Left ventricle myocardium superior (tissue), 1 donor: ENCODE measurements at places on chromosomes 5 and 9. TPM values are rescaled to one million over a fixed set of nuclear protein-coding genes. Genes with fewer than 3 reads are reported as not detected.

DNA sequence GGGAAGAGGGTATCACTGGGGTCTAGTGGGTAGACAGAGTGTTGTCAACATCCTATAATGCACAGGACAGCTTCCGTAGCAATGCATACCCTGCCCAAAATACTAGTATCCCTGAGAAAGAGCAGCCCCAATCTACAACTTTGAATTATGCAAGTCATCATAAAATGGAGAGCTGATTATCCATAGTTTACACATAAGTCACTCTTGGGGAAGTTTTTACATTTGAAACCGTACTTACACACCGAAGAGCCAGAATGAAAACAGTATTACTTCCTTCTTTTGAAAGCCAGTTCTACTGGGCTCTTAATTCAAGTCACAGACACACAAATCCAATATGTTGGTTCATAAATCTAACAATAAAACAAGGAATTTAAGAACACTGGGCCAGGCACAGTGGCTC, 21.6 kb downstream of the RNF145 start:
- DNase-seq = no peak

DNA sequence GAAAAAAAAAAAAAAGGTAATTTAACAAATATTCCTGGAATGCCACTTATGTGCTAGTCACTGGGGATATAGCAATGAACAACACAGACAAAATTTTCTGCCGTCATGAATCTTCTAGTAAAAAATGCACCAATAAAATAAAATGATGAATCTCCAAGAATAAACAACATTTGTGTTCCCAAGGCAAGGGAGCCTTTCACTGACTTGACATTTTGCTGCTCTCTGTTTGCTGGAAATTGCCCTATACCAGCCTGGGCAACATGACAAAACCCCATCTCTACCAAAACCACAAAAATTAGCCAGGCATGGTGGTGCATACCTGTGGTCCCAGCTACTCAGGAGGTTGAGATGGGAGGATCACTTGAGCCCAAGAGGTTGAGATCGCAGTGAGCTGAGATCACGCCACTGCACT, 64.5 kb upstream of the ERBIN start:
- no peak for DNase-seq

RPS14 gene
- total RNA-seq = 1,255 TPM

- DNase-seq = no peak
Measured at GRCh38 chr5:89236900-89237299, 353.9 kb upstream of the MEF2C start.

CDX1 gene
- not detected for total RNA-seq

DNA sequence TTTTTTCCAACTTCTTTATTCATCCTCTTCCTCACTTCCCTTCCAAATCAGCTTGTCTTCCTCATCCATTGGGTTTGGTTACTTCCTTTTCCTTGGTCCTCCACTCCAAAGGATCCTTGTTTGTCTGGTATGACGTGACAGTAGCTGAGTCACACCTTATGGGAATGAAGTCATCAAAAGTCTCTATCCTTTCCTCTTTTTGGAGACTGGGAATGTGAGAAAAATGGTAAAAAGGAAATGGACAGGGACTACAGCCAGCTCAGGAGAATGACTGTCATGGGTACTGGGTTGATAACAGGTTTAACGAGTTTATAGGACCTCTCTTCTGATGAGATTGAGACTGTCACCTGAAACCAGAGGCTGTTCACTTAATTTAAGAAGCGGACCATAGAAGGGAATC, 76.2 kb upstream of the MYO10 start:
- no peak for DNase-seq
